ENCODE measurements at places on chromosomes 16 and 17. TPM values are rescaled to one million over a fixed set of nuclear protein-coding genes. Genes with fewer than 3 reads are reported as not detected.

The SLC5A2 gene
- total RNA-seq = not detected

The RPH3AL gene
- total RNA-seq = 1.2 TPM

The SDK2 gene
- total RNA-seq = 0.09 TPM

The SLC16A6 gene
- total RNA-seq = 6.0 TPM

The DGKE gene
- total RNA-seq = 30.6 TPM

The GPRC5B gene
- not detected for total RNA-seq

DNA sequence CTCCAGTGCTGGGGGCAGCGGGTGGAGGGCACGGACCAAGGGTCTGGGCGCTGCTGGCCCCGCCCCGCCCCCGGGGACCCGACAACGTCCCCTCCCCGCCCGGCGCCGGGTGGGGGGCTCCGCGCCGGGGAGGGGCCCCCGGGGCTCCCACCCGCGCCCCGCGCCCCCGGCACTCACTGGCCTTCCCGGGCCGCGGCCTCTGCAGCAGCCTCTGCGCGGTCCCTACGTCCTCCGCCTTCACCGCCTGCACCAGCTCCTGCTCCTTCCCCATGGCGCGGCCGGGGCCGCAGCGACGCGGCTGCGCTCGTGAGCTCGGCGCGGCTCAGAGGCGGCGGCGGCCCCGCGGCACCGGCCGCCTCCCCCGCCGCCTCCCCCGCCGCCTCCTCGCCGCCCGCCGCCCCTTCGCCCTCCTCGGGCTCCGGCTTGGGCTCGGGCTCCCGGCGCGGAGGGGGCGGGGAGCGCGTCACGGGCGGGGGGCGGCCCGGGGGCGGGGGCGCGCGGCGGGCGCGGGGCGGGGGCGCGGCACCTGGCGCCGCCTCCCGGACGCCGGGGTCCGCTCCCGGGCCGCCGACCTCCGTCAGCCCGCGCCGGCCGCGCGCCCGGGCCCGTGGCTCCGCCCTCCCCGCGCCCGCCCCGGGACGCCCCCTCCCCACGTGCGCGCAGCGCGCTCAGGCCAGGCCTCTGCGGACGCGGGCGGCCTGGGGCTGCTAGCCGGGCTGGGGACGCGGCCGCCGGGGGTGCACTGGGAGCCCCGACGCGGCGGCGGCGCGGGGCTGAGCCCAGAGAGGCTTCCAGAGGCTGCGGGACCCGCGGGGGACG, at the start of gene CASKIN1:
CASKIN1 (minus strand) TSS at position 444 of the 819 bp plus-strand sequence; CDS start at position 271, 173 bp downstream.
- peaks cover 47% of the 10 kb centered on the region for H3K27me3 ChIP-seq
- H3K4me1 ChIP-seq = no peaks in the 10 kb centered on the region
- no peaks in the 10 kb centered on the region for H3K36me3 ChIP-seq
- H3K4me3 ChIP-seq = no peak within 1 kb of the TSS
- no peak within 1 kb of the TSS for H3K27ac ChIP-seq

DNA sequence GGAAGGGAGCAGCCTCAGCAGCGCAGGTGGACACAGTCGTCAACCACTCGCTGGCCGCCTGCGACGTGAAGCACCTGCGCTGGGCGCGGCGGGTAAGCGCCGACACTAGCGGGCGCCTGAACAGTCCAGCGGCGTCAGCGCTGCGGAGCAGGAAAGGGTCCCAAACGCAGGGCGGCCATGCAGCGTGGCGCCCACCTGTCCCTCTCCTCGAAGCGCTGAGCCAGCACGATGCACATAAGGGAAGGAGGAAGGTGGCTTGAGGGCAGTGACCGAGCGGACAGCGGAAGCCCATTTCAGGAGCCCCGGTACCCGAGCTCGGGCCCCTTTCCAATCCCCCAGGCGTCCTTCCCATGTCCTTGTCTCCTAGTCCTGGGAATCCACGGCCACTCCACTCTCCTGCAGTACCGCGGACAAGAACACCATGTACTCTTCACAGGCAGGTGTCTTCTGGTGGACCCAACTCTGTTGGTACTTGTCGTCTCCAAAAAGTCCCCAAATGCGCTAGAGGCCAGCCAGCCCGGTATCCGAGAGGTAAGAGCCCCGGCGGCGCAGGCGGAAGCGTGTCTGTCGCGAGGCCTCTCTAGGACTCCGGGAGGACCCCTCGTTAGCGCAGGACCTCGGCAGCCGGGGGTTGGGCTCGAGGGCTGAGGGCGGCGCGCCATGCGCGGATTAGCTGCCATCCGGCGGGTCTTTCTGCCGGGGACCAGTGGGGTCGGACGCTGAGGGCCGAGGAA, 14.4 kb downstream of the ZNF232 start:
- H3K4me3 ChIP-seq = no peak overlapping the region
- peaks cover 38% of the 10 kb centered on the region for H3K36me3 ChIP-seq
- DNase-seq = no peak
- no peaks in the 10 kb centered on the region for H3K4me1 ChIP-seq
- peak overlapping the region; percentile 13 for H3K27ac ChIP-seq

- peaks cover 4% of the 10 kb centered on the region for H3K4me1 ChIP-seq
- no peak for DNase-seq
- H3K27ac ChIP-seq = no peak overlapping the region
- H3K36me3 ChIP-seq = no peaks in the 10 kb centered on the region
These were observed 46.5 kb upstream of the GINS3 start for GRCh38 chr16:58345574-58346354.

DNA sequence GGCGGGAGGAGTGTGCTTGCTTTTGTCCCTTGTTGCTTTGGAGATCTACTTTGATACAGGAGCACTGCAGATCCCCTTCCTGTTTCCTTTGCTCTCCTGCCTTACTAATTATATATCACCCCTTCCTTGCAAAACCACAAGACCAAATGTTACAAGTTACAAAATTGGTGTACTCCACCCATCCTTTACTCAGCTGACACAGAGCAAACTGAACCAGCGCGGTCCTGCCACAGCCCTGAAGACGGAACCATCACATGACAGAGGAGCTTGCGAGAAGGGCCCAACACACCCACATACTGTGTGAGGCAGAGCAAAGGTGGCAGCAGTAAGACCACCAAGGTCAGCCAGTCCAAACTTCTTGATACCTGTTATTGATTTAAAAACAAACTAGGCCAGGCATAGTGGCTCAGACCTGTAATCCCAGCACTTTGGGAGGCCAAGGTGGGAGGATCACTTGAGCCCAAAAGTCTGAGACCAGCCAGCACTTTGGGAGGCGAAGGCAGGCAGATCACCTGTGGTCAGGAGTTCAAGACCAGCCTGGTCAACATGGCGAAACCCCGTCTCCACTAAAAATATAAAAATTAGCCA, 33.2 kb downstream of the CYTH1 start:
- H3K27ac ChIP-seq = peak overlapping the region; percentile 89
- peak overlapping the region; percentile 69 for H3K4me3 ChIP-seq
- no peaks in the 10 kb centered on the region for H3K27me3 ChIP-seq
- peaks cover 92% of the 10 kb centered on the region for H3K4me1 ChIP-seq

DNA sequence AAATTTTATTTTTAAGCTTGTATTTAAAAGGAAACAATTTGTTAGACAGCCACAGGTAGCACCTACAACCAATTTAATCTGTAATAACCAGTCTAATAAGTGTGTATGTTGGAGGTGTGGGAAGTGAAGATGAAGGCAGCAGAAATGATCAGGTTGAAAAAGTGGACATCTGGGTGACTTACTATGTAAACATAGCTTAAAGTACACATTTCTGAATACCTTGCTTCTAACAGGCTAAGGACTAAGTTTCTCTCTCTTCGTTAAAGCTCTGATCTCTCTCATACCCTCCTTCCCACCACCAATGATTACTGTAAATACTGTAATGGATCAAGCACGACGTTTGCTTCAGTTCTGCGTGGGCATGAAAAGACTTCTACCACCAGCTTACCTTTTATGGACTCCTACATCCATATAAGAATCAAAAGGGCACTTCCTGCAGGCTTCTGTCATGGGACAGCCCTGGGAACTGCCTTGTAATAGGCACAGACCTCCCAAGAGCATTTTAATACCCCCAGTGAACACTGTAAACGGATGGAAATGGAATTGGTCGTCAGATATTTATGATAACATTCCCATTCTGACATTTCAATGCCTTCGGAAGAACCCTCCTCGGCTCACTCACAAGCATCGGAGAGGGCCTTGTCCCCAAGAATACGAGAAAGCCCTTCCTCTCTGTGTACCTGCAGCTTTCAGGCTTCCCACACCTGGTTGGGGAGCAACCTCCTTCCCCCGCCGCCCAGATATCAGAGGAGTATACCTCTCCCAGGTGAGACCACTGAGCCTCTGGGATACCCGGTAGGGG, 700 bp downstream of the CCDC43 start:
- no peak for DNase-seq
- peaks cover 34% of the 10 kb centered on the region for H3K4me1 ChIP-seq
- peaks cover 5% of the 10 kb centered on the region for H3K36me3 ChIP-seq

GRCh38 chr17:57296231-57296630, 39.9 kb downstream of the MSI2 start:
- H3K27me3 ChIP-seq = no peaks in the 10 kb centered on the region
- H3K36me3 ChIP-seq = peaks cover 51% of the 10 kb centered on the region
- no peak overlapping the region for H3K27ac ChIP-seq

- DNase-seq = peak; percentile 55
- no peaks in the 10 kb centered on the region for H3K36me3 ChIP-seq
- no peak overlapping the region for H3K4me3 ChIP-seq
- H3K27me3 ChIP-seq = peaks cover 10% of the 10 kb centered on the region
- peaks cover 44% of the 10 kb centered on the region for H3K4me1 ChIP-seq
These were observed 23.7 kb downstream of the CDH1 start for GRCh38 chr16:68760671-68761275.

DNA sequence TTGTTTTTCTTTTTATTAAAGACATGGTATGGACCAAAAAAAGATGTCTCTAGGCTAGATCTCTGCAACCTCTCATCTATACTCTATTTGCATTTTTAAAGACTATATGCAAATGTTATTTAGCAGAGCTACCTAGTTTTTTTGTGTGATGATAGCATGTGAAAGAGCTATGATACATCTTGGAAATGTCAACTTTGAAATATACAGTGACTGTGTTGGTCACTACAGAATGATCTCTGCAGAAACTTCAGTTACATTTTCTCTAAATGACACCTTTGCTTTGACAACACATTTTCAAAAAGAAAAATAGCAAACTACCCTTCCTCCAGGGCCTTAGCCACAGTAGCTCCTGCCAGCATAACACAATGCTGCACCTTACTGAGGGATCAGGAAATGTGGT, 86.6 kb downstream of the PRKCB start:
- peaks cover 42% of the 10 kb centered on the region for H3K4me1 ChIP-seq
- H3K4me3 ChIP-seq = no peak overlapping the region
- H3K27ac ChIP-seq = no peak overlapping the region
- H3K27me3 ChIP-seq = no peaks in the 10 kb centered on the region
- H3K36me3 ChIP-seq = peaks cover 64% of the 10 kb centered on the region

- H3K4me1 ChIP-seq = peaks cover 40% of the 10 kb centered on the region
- DNase-seq = peak; percentile 67
- H3K36me3 ChIP-seq = peaks cover 15% of the 10 kb centered on the region
- peak within 1 kb of the TSS; percentile 91 for H3K4me3 ChIP-seq
- H3K27ac ChIP-seq = peak within 1 kb of the TSS; percentile 97
These were observed at the start of gene ABCC1 for GRCh38 chr16:15949210-15950160. Gene ABCC1 (plus strand): TSS chr16:15949616. CDS start chr16:15949752, 136 bp downstream.

GRCh38 chr17:27873746-27874145, 19.4 kb downstream of the LYRM9 start:
- peaks cover 2% of the 10 kb centered on the region for H3K36me3 ChIP-seq
- H3K27me3 ChIP-seq = no peaks in the 10 kb centered on the region
- DNase-seq = no peak

- peak overlapping the region; percentile 66 for H3K27ac ChIP-seq
- H3K4me1 ChIP-seq = peaks cover 36% of the 10 kb centered on the region
- no peaks in the 10 kb centered on the region for H3K27me3 ChIP-seq
These were observed 15.0 kb downstream of the SLC16A3 start for GRCh38 chr17:82243648-82244412.

DNA sequence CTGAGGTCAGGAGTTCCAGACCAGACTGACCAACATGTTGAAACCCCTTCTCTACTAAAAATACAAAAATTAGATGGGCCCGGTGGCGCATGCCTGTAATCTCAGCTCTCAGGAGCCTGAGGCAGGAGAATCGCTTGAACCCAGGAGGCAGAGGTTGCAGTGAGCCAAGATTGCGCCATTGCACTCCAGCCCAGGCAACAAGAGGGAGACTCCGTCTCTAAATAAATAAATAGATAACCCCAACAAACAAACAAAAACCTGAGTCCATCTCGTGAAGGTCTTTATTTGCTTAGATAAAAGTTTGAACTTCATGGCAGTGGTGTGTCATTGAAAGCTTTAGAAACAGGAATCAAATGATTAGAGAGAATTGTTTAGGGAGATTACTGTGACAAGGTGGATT, 167.4 kb downstream of the BCAS3 start:
- no peaks in the 10 kb centered on the region for H3K36me3 ChIP-seq
- peaks cover 3% of the 10 kb centered on the region for H3K4me1 ChIP-seq
- no peak for DNase-seq
- no peak overlapping the region for H3K4me3 ChIP-seq
- no peaks in the 10 kb centered on the region for H3K27me3 ChIP-seq

- peaks cover 26% of the 10 kb centered on the region for H3K27me3 ChIP-seq
- no peak overlapping the region for H3K27ac ChIP-seq
- H3K4me3 ChIP-seq = no peak overlapping the region
These were observed 22.6 kb upstream of the KIFC3 start for GRCh38 chr16:57824888-57825287.

GRCh38 chr17:40937384-40937819, at the start of gene KRT23:
Gene KRT23 (minus strand): TSS chr17:40937646. CDS start chr17:40936603, 1,043 bp downstream.
- no peaks in the 10 kb centered on the region for H3K4me1 ChIP-seq
- DNase-seq = no peak
- no peak within 1 kb of the TSS for H3K27ac ChIP-seq

DNA sequence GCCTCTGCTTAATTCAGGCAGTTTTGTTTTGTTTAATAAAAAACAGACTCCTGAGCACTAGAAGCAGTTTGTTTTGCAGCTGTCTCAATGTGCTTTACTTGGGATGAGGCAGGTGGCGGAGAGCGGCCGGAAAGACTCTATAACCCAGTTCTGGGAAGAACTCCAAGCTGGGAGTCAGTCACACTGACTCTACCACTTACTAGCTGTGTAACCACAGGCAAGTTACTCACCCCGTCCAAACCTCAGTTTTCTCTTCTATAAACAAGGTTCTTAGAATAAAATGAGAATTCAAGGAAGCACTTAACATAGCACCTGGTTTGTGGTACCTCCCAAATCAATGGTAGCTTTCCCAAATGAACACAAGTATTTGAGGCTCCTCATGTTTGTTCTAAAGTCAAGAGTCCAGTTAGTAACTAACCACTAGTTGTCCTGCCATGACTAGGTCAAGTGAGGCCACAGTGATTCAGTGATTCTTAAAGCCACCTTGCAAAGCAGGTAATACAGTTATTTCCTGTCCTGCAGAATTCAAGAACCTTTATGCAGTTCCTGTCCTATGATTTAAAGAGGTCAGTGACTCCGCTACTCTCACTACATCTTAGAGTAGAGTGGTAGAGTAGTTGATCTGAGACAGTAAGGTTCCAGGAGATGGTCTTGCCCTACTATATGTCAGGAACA, 2.7 kb downstream of the TXNDC17 start:
- DNase-seq = no peak
- H3K36me3 ChIP-seq = peaks cover 24% of the 10 kb centered on the region
- peaks cover 61% of the 10 kb centered on the region for H3K4me1 ChIP-seq
- no peak overlapping the region for H3K4me3 ChIP-seq
- H3K27me3 ChIP-seq = no peaks in the 10 kb centered on the region

- no peaks in the 10 kb centered on the region for H3K36me3 ChIP-seq
- H3K27ac ChIP-seq = no peak overlapping the region
- H3K4me1 ChIP-seq = no peaks in the 10 kb centered on the region
- no peak for DNase-seq
These were observed 30.8 kb upstream of the GAS7 start for GRCh38 chr17:10229181-10229580.

All from activated CD8-positive, alpha-beta memory T cell treated with anti-CD3 and anti-CD28 coated beads, Interleukin-2, amount 10 ng/mL, durations not matched to agents 7 days and 5 days (primary cell).